Esophagus mucosa (tissue), 1 donor: ENCODE measurements at places on chromosomes 1 and 21. TPM values are rescaled to one million over a fixed set of nuclear protein-coding genes. Genes with fewer than 3 reads are reported as not detected.

The IQGAP3 gene
- 11.8 TPM for total RNA-seq

The ADAMTSL4 gene
- 42.9 TPM for total RNA-seq

The HRNR gene
- total RNA-seq, result not detected

The MCOLN2 gene
- 0.52 TPM for total RNA-seq

The FBXO42 gene
- total RNA-seq, result 11.9 TPM

The LENEP gene
- not detected for total RNA-seq

The PLEKHA6 gene
- total RNA-seq, result 11.1 TPM

The POU3F1 gene
- 6.0 TPM for total RNA-seq

The TRIM46 gene
- 0.12 TPM for total RNA-seq

The CR1L gene
- total RNA-seq, result not detected

The KRTAP21-2 gene
- total RNA-seq, result not detected

The KCNQ4 gene
- total RNA-seq, result 0.24 TPM

The MROH7 gene
- total RNA-seq, result 0.68 TPM

The FMOD gene
- 4.5 TPM for total RNA-seq

The CPLANE2 gene
- 11.4 TPM for total RNA-seq

The FGR gene
- 1.3 TPM for total RNA-seq

The ENSA gene
- 329 TPM for total RNA-seq

The PLA2G2F gene
- 0.04 TPM for total RNA-seq

The TXNIP gene
- total RNA-seq, result 77.7 TPM

The UBQLN4 gene
- total RNA-seq, result 23.0 TPM

The IVL gene
- total RNA-seq, result 145 TPM

The PGLYRP3 gene
- total RNA-seq, result 31.3 TPM

The C1orf115 gene
- 2.5 TPM for total RNA-seq

The SLC35F3 gene
- total RNA-seq, result 0.68 TPM

The CLDN8 gene
- total RNA-seq, result 1.6 TPM

The S100A7A gene
- total RNA-seq, result 24.6 TPM

The GBP2 gene
- total RNA-seq, result 15.9 TPM

The CHI3L1 gene
- 20.5 TPM for total RNA-seq

The EPS8L3 gene
- total RNA-seq, result not detected

The ILDR2 gene
- 0.08 TPM for total RNA-seq

The REN gene
- total RNA-seq, result not detected
